Thyroid gland (tissue), 4 donors: ENCODE measurements at places on chromosomes 4 and X. TPM values are rescaled to one million over a fixed set of nuclear protein-coding genes. Genes with fewer than 3 reads are reported as not detected.

- H3K36me3 ChIP-seq: no peaks in the 10 kb centered on the region
- DNase-seq: no peak
- H3K27ac ChIP-seq: no peak overlapping the region
- no peak overlapping the region for H3K4me3 ChIP-seq
Measured at GRCh38 chr4:70511365-70511764, 7.0 kb upstream of the AMTN start.

The CRLF2 gene
- not detected for total RNA-seq

DNA sequence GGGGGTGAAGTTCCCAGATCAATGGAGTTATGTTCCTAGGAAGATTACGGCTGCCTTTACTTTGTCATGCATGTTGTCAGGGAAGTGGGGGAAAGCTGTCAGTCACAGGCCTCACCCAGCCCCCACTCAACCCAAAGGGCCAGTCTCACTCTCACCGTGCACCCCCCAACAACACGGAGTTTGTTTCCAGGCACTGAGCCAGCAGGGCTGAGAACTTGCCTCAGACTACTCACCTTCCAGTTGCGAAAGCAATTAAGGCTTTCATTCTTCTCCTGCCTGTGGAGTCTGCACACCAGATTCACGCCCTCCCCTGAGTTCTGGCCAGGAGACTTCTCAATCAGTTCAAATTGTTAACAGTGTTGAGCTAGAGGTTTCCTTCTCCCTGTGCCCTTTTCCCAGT, 114.3 kb downstream of the SH3BGRL start:
- no peak for DNase-seq
- no peaks in the 10 kb centered on the region for H3K4me1 ChIP-seq
- no peak overlapping the region for H3K27ac ChIP-seq
- no peaks in the 10 kb centered on the region for H3K27me3 ChIP-seq
- no peak overlapping the region for H3K4me3 ChIP-seq
- H3K36me3 ChIP-seq: no peaks in the 10 kb centered on the region

DNA sequence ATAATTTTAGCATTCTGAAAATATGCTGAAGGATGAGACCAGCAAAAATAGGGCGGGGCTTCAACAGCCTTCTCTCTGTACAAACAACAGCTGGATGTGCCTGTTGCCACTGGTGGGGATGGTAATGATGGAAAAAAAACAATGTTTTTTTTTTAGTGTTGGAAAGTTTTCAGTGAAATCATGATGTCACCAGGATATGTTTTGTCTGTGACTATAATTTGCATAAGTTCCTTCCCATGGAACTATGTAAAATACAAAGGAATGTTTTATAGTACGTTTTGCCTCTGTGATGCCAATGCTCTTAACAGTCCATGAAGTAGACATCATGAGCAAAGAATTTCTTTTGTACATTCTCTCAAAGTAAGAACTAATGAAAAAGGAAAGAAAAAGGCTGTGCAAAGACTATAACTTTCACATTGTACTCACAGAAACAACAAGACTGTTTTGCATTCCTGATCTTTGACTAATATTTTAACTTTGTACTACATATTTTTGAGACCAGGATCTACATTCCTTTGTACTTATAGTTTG, 589.7 kb downstream of the SPRY1 start:
- H3K27ac ChIP-seq: no peak overlapping the region
- peak; percentile 10 for DNase-seq
- no peaks in the 10 kb centered on the region for H3K36me3 ChIP-seq
- no peaks in the 10 kb centered on the region for H3K4me1 ChIP-seq

- peaks cover 17% of the 10 kb centered on the region for H3K4me1 ChIP-seq
- peak; percentile 76 for DNase-seq
- H3K36me3 ChIP-seq: no peaks in the 10 kb centered on the region
Measured at GRCh38 chr4:16659079-16659478, 239.4 kb downstream of the LDB2 start.

DNA sequence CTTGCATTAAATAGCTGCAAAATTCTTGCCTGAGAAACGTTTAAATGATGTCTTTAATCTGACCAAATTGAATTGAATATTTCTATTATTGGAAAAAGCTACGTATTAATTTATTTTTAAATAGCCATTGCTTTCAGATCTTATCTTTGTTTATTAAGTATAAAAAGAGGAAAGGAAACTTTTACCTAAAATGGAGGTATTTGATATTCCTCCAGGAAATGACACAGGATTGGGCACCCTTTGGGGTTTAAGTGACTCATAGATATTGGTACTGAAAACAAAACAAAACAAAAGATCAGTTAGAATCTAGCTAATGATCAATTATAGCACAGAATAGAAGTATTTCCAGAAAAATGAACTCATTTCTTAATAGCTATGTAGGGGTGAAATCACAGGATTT, 34.1 kb downstream of the PLS3 start:
- no peaks in the 10 kb centered on the region for H3K27me3 ChIP-seq
- no peak for DNase-seq
- no peaks in the 10 kb centered on the region for H3K36me3 ChIP-seq
- peak overlapping the region; percentile 61 for H3K27ac ChIP-seq
- H3K4me3 ChIP-seq: peak overlapping the region; percentile 10
- H3K4me1 ChIP-seq: peaks cover 9% of the 10 kb centered on the region

The USP27X gene
- total RNA-seq: 2.3 TPM

- peaks cover 4% of the 10 kb centered on the region for H3K4me1 ChIP-seq
- H3K36me3 ChIP-seq: no peaks in the 10 kb centered on the region
- no peaks in the 10 kb centered on the region for H3K27me3 ChIP-seq
- DNase-seq: no peak
- H3K27ac ChIP-seq: no peak overlapping the region
Measured at GRCh38 chr4:48913346-48913745, 6.8 kb upstream of the OCIAD2 start.

The RADX gene
- total RNA-seq: 21.0 TPM

GRCh38 chr4:15674926-15675325, 6.7 kb upstream of the FAM200B start:
- H3K27ac ChIP-seq: no peak overlapping the region
- DNase-seq: no peak
- H3K4me1 ChIP-seq: no peaks in the 10 kb centered on the region
- no peaks in the 10 kb centered on the region for H3K36me3 ChIP-seq
- H3K27me3 ChIP-seq: no peaks in the 10 kb centered on the region

DNA sequence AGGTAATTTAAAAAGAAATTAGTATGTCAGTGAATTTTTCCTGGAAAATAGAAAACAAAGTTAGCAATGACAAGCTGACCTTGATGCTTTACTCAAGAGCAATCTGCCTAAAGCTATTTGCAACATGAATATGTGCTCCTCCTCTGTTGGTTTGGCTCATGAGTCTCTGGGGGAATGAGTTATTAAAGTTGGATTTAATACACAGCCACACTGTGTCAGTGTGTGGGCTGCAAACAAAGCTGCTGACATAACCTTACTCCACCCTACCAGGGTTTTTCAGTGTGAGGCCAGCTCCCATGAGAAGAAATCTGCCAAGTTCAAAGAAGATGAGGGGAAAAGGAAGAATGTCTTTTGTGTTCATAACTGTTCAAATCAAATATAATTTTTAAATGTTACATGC, 280.5 kb downstream of the TLL1 start:
- H3K27me3 ChIP-seq: no peaks in the 10 kb centered on the region
- no peak overlapping the region for H3K4me3 ChIP-seq
- no peaks in the 10 kb centered on the region for H3K36me3 ChIP-seq
- DNase-seq: no peak
- H3K4me1 ChIP-seq: no peaks in the 10 kb centered on the region
- H3K27ac ChIP-seq: no peak overlapping the region

- no peaks in the 10 kb centered on the region for H3K4me1 ChIP-seq
- H3K27ac ChIP-seq: no peak overlapping the region
- H3K36me3 ChIP-seq: no peaks in the 10 kb centered on the region
- DNase-seq: no peak
- H3K27me3 ChIP-seq: no peaks in the 10 kb centered on the region
Measured at GRCh38 chr4:13866881-13867280, 239.4 kb upstream of the BOD1L1 start.

DNA sequence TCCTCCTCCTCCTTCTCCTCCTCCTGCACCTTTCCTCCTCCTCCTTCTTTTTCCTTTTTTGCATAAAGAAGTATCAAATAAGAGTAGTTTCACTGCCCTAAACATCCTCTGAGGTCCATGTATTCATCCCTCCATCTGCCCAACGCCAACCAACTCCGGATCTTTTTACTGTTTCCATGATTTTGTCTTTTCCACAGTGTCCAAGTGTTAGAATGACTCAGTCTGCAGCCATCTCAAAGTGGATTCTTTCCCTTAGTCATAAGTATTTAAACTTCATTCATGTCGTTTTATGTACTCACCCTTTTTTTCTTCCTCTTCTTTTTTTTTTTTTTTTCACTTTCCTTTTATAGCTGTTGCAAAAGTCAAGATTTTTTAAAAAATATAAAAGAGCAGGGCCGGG, 12.9 kb downstream of the CSF2RA start:
- H3K27me3 ChIP-seq: no peaks in the 10 kb centered on the region
- H3K4me3 ChIP-seq: no peak overlapping the region
- no peaks in the 10 kb centered on the region for H3K36me3 ChIP-seq
- no peaks in the 10 kb centered on the region for H3K4me1 ChIP-seq

DNA sequence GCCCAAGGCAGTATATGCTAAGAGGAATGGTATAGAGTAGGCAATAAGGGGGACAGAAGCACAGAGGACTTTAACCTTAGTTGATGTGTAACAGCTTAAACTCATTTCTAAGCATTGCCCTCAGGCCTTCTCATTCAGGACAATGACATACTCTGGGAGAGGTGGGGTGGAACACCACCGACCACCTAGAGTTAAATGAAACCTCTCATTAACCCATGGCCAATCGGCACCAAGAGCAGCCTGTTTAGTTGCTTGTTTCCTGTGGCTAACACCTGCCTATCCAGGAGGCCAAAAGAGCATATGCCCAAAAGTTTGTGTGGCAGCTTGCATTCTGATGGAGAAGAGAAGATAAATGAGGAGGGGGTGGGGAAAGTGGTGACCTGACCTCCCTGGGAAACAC, 88.7 kb upstream of the PLAC1 start:
- H3K27me3 ChIP-seq: no peaks in the 10 kb centered on the region
- H3K27ac ChIP-seq: no peak overlapping the region
- DNase-seq: no peak
- no peak overlapping the region for H3K4me3 ChIP-seq
- H3K36me3 ChIP-seq: no peaks in the 10 kb centered on the region
- H3K4me1 ChIP-seq: no peaks in the 10 kb centered on the region

- no peaks in the 10 kb centered on the region for H3K4me1 ChIP-seq
- no peaks in the 10 kb centered on the region for H3K27me3 ChIP-seq
- no peaks in the 10 kb centered on the region for H3K36me3 ChIP-seq
- no peak for DNase-seq
- H3K4me3 ChIP-seq: no peak overlapping the region
- H3K27ac ChIP-seq: no peak overlapping the region
Measured at GRCh38 chrX:153807976-153808375, 13.5 kb downstream of the SSR4 start.

- H3K4me3 ChIP-seq: no peak overlapping the region
- no peaks in the 10 kb centered on the region for H3K4me1 ChIP-seq
- DNase-seq: no peak
- H3K27me3 ChIP-seq: no peaks in the 10 kb centered on the region
Measured at GRCh38 chr4:156829201-156829873, 142.3 kb downstream of the PDGFC start.

The NDUFA1 gene
- total RNA-seq: 69.7 TPM

DNA sequence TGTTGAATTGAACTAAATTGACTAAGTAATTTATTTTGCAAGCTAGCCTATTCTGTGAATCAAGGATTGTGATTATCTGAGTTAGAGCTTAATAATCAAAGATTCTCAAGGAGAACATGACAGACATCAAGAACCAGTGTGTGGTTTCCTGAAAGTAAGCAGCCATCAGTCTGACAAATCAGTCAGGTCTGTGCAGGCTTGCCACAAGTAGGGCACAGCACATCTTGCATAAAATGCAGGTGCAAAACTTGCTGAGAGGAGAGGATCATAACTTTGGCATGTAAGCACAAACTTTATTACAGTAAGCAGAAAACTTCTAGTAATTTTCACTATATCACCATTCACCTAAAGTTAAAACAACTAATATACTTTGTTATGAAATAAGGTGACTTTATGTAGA, 22.5 kb downstream of the FAM241A start:
- H3K4me3 ChIP-seq: no peak overlapping the region
- no peak for DNase-seq
- no peaks in the 10 kb centered on the region for H3K36me3 ChIP-seq
- H3K27ac ChIP-seq: no peak overlapping the region
- no peaks in the 10 kb centered on the region for H3K4me1 ChIP-seq

DNA sequence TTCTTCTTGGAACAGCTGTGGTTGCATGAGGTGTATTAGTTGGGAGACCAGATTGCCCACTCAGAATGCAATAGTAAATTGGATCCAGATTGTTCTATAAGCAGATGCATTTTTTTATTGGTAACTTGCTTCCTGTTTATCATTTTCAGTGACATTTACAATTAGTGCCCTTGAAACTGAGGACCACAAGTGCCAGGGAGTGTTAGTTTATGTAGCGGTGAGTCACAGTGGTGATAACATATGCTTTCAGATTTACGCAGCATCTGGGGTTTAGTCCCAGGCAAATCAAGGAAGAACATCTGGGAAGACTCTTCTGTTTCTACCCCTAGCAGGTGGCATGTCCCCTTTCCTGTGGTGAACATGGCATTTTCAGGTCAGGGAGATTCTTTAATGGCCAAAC, 24.1 kb downstream of the FRMPD4 start:
- H3K36me3 ChIP-seq: no peaks in the 10 kb centered on the region
- no peak overlapping the region for H3K27ac ChIP-seq
- H3K4me3 ChIP-seq: no peak overlapping the region
- no peak for DNase-seq

The ITGB1BP2 gene
- 1.0 TPM for total RNA-seq

The ZIC3 gene
- not detected for total RNA-seq

GRCh38 chrX:3669841-3670475, 43.5 kb downstream of the PRKX start:
- H3K27me3 ChIP-seq: no peaks in the 10 kb centered on the region
- no peak for DNase-seq
- H3K4me1 ChIP-seq: no peaks in the 10 kb centered on the region
- peaks cover 28% of the 10 kb centered on the region for H3K36me3 ChIP-seq
- no peak overlapping the region for H3K27ac ChIP-seq
- H3K4me3 ChIP-seq: no peak overlapping the region

DNA sequence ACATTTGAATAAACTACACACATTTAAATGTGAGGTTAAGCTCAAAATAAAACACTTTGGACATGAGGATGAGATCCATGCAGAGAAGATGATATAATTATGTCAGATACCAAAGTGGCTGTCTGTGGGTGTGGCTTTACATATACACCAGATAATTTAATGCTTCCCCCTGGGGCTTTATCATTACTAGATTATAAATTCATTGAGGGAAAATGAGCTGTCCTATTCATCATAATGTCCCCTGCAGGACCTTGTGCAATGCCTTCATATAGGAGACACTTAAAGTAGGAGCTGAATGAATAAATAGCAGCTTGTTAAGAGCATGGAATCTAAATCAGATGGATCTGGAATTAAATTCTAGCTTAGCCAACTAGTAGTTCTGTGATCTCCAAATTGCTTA, 49.7 kb downstream of the OTC start:
- H3K4me1 ChIP-seq: no peaks in the 10 kb centered on the region
- no peak overlapping the region for H3K4me3 ChIP-seq
- H3K36me3 ChIP-seq: no peaks in the 10 kb centered on the region
- no peak overlapping the region for H3K27ac ChIP-seq
- no peak for DNase-seq
- H3K27me3 ChIP-seq: no peaks in the 10 kb centered on the region

The PPP4R3C gene
- not detected for total RNA-seq

GRCh38 chr4:77203380-77204197, 46.6 kb downstream of the CCNG2 start:
- no peak overlapping the region for H3K27ac ChIP-seq
- no peaks in the 10 kb centered on the region for H3K36me3 ChIP-seq
- no peaks in the 10 kb centered on the region for H3K27me3 ChIP-seq
- no peak overlapping the region for H3K4me3 ChIP-seq

The GABRE gene
- total RNA-seq: 73.5 TPM

The SPANXN4 gene
- not detected for total RNA-seq
